Activated naive CD4-positive, alpha-beta T cell treated with anti-CD3 and anti-CD28 coated beads for 36 hours (primary cell): ENCODE measurements at places on chromosomes 7 and 10. TPM values are rescaled to one million over a fixed set of nuclear protein-coding genes. Genes with fewer than 3 reads are reported as not detected.

DNA sequence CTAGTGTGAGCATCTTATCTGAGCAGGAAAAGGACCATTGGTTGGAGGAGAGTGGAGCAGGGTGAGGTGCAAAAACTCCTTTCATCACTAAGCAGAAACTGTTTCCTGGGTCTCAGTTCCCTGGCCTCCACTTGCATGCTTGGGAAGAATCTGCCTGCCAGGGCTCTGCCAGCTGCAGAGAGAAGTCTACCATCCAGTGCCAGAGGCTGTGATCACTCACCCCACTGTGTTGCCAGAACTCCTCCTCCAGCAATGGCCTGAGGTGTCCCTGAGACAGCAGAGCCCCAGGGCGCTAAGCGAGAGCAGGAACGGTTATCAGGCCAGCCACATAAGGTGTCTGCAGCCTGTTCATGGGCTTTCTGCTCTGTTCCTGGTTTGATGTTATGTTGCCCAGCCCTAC is 991.4 kb downstream of the CCSER2 start:
- no peak overlapping the region for H3K27ac ChIP-seq
- no peak for DNase-seq
- no peaks in the 10 kb centered on the region for H3K4me1 ChIP-seq
- H3K4me3 ChIP-seq = no peak overlapping the region
- H3K27me3 ChIP-seq = peaks cover 3% of the 10 kb centered on the region

DNA sequence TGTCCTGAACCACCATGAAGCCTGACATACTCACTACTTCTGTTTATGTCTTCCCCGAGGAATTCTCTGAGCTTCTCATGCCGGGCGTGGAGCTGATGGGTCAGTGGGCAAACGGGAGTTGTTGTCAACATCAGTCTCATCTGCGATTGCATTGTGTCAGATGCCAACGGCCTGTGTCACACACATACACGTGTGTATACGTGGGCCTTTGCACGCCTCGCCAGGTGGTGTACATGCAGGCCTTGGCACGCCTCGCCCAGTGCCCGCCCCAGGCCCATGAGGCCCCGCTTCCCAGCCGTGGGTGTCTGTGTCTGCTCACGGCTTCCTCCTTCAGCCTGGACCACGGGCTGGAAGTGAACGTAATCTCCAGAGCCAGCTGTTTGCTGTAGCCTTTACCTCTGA is 7.5 kb upstream of the CSGALNACT2 start:
- H3K4me1 ChIP-seq = peaks cover 11% of the 10 kb centered on the region
- no peaks in the 10 kb centered on the region for H3K27me3 ChIP-seq
- no peak overlapping the region for H3K27ac ChIP-seq
- no peak overlapping the region for H3K4me3 ChIP-seq
- no peak for DNase-seq
- H3K36me3 ChIP-seq = no peaks in the 10 kb centered on the region

DNA sequence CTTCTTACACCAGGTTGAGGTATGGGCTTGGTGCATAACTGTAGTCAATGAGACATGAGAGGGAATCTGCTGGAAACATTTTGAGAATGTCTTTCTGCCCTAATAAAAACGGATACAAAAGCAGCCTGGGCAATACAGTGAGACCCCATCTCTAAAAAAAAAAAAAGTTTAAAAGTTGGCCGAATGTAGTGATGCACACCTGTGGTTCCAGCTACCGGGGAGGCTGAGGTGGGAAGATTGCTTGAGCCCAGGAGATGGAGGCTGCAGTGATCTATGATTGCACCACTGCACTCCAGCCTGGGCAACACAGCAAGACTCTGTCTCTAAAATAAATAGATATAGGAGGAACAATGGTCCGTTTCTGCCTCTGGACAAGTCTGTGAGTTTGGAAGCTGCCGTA is 81.5 kb upstream of the FAM171A1 start:
- no peak overlapping the region for H3K27ac ChIP-seq
- H3K36me3 ChIP-seq = no peaks in the 10 kb centered on the region
- DNase-seq = no peak
- peaks cover 16% of the 10 kb centered on the region for H3K27me3 ChIP-seq
- H3K4me3 ChIP-seq = no peak overlapping the region
- H3K4me1 ChIP-seq = no peaks in the 10 kb centered on the region

DNA sequence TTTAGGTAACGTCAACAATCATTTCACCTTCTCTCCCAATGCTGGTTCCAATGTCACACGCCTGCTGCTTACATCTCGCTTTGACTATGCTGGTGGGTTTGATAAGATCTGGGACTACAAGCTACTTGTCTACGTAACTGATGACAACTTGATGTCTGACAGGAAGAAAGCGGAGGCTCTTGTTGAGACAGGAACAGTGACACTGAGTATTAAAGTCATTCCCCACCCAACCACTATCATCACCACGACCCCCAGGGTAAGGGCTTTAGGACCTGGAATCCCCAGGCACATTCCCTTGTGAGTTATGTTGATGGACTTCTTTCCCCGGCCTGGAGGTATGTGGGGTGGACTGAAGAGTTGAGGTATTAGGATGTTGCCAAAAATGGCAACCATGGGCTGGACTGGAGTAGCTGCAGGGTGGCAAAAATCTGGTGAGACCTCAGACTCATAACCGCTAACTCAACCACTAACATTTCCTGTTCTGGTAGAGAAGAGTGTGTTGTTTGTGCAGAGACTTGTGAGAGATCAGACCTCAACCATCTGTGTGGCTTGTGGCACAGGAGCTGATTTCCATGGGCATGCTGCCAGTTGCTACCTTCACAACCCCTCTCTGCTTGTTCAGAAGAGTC is 59.2 kb downstream of the CDHR3 start:
- peak overlapping the region; percentile 19 for H3K4me3 ChIP-seq
- H3K4me1 ChIP-seq = peaks cover 71% of the 10 kb centered on the region
- DNase-seq = peak; percentile 82
- no peaks in the 10 kb centered on the region for H3K27me3 ChIP-seq
- H3K36me3 ChIP-seq = no peaks in the 10 kb centered on the region

The ZRANB1 gene
- total RNA-seq = 10.8 TPM

The AGMO gene
- not detected for total RNA-seq
